ENCODE measurements at places on chromosomes 6 and 20.

DNA sequence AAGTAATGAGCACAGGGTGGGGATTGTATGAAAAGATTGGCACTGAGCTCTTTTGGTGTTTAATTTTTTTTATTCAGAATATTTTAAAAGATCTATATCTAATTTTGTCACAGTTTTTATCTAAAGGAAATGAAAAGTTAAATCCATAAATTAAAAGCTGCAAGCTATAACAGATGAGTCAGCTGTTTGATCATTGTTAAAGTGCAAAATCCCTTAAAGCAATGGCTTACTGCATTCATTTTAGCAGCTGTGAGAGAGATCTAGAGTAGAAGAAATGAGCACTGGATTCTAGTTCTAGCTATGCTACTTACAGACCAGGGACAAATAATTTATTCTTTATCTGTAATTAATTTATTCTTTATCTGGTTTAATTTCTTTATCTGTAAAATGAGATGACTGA is 245.9 kb downstream of the CD109 start:
- DNase-seq: no peak

- no peak for DNase-seq
Measured at GRCh38 chr6:84773431-84774156, 9.2 kb upstream of the TBX18 start.

DNA sequence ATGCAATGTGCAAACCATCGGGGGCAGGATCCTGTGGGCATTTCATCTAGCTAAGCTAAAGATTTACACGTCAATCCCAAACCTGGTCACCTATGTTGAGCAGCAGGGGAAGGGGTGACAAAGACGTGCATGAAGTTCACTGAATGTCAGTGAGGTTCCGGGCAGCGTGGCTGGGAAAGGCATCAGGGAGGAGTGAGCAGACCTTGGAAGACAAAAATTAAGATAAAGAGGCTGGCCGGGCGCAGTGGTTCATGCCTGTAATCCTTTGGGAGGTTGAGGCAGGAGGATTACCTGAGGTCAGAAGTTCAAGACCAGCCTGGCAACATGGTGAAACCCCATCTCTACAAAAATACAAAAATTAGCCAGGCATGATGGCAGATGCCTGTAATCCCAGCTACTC is 126.1 kb downstream of the PREX1 start:
- no peak for DNase-seq

- DNase-seq: no peak
Measured at GRCh38 chr6:81999270-81999669, 246.8 kb upstream of the TENT5A start.

- no peak for DNase-seq
Measured at GRCh38 chr20:35739294-35740163, 2.5 kb downstream of the RBM39 start.

DNA sequence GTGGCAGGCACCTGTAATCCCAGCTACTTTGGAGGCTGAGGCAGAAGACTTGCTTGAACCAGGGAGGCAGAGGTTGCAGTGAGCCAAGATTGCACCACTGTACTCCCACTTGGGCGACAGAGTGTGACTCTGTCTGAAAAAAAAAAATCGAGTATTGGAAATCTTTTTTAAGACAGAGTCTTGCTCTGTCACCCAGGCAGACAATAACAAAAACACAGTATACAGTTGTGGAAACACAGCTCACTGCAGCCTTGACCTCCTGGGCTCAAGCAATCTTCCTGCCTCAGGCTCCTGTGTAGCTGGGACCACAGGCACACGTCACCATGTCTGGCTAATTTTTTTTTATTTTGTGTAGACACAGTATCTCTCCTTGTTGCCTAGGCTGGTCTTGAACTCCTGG is 15.0 kb downstream of the NANP start:
- DNase-seq: no peak

DNA sequence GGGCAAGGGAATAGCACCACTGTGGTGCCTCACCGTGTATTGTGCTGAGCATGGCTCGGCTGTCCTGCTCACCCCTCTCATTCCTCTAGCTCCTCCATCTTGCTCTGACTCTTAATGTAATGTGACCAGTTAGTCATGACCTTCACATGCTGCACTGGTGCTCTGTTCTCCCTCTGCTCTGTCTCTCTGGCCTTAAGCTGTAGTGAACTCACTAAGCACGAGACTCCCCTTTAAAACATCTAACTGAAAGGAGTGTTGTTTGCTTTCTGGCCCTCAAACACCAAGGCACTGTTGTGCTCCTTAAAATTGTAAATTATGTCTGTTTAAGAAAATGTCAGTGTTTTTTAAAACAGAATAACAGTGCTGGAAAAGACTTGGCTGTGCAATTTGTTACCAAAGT is 140.4 kb downstream of the HDGFL1 start:
- DNase-seq: no peak

- DNase-seq: no peak
Measured at GRCh38 chr6:161526794-161527193, 252.9 kb upstream of the AGPAT4 start.

- no peak for DNase-seq
Measured at GRCh38 chr6:75437421-75437891, 56.1 kb downstream of the FILIP1 start.

DNA sequence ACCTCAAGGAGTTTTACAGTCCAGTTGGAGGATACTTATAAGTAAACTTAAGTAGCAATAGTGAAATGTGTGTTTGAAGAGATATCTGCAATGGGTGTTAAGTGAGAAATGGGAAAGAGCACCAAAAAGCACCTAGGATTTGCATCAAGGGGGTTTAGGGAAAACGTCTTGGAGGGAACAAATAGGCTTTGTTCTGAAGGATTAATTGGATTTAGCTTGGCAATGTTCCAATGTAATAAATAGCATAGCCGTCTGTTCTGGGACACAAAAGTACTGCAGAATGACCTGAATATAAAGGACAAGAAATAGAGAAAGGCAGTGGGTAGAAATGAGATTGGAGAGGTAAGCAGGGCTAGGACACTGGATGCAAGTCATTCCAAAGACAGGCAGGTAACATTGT is 2.8 kb upstream of the MYO6 start:
- no peak for DNase-seq
